Kidney tubule cell (primary cell): ENCODE measurements at places on chromosomes 13 and 19.

- no peak for DNase-seq
Measured at GRCh38 chr19:30326393-30326710, 45.8 kb upstream of the ZNF536 start.

DNA sequence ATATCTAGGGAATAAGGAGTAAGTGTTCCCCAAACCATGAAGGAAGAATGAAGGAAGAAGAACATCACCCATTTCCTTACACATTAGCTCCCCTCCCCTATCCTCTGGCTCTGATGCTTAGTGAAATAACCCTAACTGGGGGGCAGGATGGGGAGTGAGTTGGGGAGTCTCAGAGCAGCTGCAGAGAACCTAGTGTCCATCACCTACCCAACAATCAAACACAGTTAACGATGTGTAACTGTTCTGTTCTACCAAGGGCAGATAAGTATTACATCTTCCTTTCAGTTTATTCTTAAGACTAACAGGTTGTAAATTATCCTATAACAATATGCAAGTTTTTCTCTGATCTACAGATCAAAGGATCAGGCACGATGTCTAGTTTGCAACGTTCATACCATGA lies 12.8 kb downstream of the ELF1 start:
- no peak for DNase-seq

DNA sequence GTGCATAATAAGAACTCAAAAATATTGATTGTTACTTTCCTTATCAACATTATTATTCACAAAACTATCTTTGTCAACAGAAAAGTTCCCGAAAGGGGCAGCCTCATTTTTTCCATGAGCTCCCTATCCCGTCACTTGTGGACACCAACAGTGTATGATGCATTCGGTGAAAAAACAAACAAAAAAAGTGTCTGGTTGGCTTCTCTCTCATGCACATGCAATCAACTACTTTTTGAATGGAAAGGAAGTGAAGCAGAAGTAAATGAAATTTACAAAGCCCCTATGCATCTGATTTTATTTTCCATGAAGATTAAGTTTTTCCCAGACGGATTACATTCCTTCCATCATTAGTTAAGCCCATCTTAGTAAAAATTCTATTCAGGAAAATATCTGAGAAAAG lies 526.9 kb downstream of the RFC3 start:
- DNase-seq = no peak

DNA sequence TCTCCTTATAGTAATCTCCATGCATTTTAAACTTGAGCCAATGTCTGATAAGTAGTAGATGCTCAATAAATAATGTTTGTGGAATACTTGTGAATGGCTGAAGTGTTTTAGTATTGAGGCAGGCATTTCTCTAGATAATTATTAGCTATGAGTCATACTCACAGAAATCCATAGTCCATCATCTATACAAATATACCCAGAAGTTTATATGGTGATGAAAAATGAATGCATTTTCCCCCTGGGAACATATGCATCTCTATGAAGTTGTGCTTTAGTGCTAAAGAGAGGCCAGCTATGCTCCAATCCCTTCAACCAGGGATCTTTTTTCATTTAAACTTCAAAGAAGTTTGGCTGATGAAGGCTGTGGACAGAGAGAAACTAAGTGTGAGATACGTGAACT lies 17.2 kb downstream of the MBNL2 start:
- no peak for DNase-seq

GRCh38 chr19:3479834-3480215 lies 500 bp downstream of the SMIM24 start:
- DNase-seq = peak; percentile 29

DNA sequence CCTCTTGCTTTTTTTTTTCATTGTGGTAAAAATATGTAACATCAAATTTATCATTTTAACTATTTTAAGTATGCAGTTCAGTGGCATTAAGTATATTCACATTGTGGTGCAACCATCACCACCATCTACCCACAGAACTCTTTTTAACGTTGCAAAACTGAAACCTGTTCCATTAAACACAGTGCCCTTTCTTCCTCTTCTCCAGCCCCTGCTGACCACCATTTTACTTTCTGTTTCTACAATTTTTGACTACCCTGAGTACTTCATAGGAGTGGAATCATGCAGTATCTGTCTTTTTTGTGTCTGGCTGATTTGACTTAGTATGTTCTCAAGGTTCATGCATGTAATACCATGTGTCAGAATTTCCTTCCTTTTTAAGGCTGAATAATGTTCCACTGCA lies 153.1 kb downstream of the FGF9 start:
- no peak for DNase-seq

- DNase-seq = no peak
Measured at GRCh38 chr19:44857837-44858236, 11.7 kb downstream of the NECTIN2 start.

DNA sequence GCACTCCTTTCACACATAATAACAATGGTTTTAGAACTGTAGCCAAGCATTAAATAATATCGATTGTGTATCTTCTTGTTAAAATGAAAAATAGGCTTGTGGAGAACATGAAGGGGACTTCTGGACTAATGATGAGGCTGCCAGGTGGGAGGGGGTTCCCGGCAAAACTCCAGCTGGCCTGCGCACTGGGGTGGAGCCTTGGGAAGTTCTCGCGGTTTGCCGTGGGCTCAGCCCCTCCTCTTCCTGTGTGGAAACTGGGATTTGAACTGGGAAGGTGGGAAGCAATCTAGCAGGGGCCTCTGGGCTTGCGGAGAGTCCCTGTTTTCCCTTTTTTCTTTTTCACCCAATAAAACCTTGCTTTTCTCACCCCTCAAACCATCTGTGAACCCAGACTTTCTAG lies 113.7 kb upstream of the SLITRK1 start:
- DNase-seq = no peak

DNA sequence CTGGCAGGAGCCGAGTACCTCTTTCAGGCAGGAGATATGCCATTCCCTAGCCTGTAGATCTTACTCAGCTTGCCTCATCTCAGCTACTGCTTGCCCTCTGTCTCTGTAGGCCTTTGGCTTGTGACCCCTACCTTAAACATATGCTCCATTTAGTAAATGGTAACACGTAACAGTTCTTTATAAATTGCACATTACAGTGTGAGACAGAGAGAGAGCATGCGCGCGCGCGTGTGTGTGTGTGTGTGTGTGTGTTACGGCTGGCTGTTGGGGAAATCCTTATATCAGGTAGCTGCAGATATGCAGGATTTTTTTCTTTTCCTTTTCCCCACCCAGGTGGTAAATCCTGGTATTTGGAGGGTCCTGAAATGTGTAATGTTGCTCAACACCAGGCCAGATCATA lies 4.2 kb downstream of the SPINT2 start:
- DNase-seq = peak; percentile 41

GRCh38 chr13:52651897-52652195 lies 790 bp upstream of the SUGT1 start:
- no peak for DNase-seq

- DNase-seq = no peak
Measured at GRCh38 chr13:74145249-74145975, 11.2 kb upstream of the KLF12 start.

GRCh38 chr19:7942981-7943443 lies 454 bp downstream of the TIMM44 start:
- DNase-seq = peak; percentile 17

DNA sequence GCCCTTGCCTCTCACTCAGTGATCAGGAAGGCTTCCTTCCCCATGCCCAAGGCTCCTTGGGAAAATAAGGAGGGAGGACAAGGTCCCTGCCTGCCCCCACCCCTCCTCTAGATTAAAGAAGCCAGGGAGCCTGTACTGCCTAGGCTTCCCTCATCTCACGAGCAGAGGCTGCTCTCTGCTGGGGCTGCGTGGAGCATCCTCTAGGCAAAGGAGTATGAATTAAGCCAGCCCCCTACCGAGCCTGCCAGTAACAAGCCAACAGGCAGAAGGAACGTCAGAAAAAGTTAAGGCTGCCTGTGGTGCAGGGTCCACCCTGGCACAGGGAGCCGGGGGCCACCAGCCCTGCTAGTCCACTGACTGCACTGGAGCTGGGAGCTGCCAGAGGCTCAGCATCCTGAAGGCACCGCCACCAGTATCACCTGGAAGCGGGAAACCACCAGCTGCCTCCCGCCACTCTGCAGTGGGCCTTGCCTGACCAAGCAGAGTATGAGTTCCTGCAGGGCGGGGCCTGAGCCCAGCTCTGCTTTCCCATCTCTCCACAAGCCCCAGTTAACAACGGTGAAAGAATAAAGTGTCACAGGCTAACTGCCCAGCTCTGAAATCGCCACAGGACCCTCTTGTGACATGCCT lies 6.8 kb downstream of the NAPA start:
- DNase-seq = peak; percentile 9

GRCh38 chr13:86161257-86161656 lies 362.0 kb upstream of the SLITRK6 start:
- no peak for DNase-seq
